ENCODE measurements at places on chromosomes 16 and 17.

DNA sequence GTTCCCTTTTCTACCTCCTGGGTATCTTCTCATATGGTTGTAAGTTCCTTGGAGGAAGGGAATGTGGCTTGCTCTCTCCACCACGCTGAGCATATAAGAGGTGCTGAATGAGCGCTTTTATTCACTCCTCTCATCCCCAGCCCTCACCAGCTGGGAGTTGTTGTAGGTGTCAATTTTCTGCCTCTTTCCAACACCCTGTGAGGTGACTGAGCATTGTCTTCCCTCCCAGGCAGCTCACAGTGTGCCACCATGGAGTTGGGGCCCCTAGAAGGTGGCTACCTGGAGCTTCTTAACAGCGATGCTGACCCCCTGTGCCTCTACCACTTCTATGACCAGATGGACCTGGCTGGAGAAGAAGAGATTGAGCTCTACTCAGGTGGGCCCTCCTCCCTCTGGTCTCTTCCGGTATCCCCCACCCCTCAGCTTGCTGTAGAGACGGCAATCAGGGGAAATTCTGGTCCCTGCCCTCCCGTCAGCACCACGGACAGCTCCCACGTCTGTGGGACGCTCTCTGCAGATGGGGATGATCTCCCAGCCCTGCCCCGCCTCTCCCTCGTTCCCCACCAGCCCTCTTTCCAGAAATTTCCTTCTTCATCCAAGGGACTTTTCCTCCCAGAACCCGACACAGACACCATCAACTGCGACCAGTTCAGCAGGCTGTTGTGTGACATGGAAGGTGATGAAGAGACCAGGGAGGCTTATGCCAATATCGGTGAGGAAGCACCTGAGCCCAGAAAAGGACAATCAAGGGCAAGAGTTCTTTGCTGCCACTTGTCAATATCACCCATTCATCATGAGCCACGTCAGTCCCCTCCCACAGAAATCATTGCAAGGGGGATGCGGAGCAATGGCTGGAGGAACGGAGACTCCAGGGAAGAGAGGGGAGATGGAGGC is 18.3 kb downstream of the CIITA start:
- peak; percentile 77 for DNase-seq

- no peak for DNase-seq
These were observed 197.6 kb downstream of the MSI2 start for GRCh38 chr17:57453841-57454425.

GRCh38 chr16:47694543-47694942 is 233.4 kb downstream of the PHKB start:
- DNase-seq: no peak

DNA sequence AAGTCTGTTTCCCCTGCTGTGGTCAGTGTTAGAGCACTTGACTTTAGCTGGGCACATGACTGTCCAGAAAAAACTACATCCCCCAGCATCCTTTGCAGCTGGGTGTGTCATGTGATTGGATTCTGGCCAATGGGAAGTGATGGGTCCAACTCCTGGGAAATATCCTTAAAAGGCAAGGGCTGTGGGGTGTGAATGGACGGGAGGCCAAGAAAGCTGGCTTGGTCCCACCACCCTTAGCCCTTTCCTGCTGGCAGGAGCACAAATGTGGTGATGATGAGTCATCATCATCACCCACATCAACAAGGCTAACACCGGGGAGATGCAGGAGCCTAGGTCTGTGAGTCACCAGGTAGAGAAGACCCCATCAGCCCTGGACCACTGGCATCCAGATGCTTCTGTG is 341.7 kb downstream of the C16orf95 start:
- no peak for DNase-seq

- no peak for DNase-seq
These were observed 7.6 kb upstream of the PKMYT1 start for GRCh38 chr16:2987833-2988232.
